ENCODE measurements at places on chromosomes 16 and 17.

GRCh38 chr16:53482123-53482522 lies 20.9 kb downstream of the AKTIP start:
- no peak for DNase-seq

GRCh38 chr16:88839026-88839529 lies 17.7 kb downstream of the GALNS start:
- no peak for DNase-seq

DNA sequence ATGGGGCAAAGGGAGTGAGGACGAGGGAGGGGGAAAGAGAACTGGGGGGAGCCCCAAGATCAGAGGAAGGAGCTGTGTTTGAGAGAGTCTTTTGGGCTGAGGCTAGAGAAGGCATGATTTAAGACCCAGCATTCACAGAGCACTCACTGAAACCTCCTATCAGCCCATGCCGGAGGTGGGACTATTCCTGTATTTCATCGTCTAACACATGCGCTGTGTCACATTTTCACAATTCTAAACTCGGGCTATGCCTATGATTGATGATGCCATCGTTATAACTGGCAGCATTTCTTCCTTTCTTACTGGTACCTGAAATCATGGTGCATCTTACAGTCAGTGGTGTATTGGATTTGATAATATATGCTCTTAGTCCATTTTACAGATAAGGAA lies 3.5 kb downstream of the FAM171A2 start:
- no peak for DNase-seq

GRCh38 chr16:31453255-31454204 lies 5.8 kb upstream of the ARMC5 start:
- no peak for DNase-seq

- DNase-seq = no peak
Observed at GRCh38 chr17:45129940-45130680, 2.2 kb downstream of the PLCD3 start.

DNA sequence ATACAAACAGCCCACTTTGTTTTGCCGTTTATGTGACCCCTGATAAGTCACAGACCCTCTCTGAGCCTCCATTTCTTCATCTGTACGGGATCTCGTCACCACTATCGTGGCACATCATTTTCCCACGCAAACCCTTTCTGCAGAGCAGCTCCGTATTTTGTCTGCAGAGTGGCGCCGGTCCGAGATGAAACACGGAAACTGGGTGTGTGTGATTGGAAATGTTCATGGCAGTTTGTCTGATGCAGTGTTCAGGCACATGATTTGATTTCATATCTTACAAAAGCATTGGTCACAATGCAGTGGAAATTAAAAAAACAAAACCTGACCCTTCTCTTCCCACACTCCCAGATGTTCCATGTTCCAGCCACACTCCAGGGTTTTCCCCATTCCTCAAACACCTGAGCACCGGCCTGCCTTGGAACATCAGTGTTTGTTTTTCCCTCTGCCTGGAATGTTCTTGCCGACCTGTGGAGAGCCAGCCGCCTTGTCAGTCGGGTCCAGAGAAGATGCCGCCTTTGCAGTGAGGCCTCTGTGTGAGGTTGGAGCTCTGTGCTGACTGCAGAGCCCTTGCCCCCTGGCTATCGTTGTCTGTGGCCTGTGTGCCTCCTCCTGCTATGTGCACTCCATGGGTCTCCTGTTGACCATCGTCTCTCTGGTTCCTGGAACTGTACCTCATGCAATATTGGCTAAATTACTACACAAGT lies 39.2 kb downstream of the NT5M start:
- DNase-seq = peak; percentile 14

DNA sequence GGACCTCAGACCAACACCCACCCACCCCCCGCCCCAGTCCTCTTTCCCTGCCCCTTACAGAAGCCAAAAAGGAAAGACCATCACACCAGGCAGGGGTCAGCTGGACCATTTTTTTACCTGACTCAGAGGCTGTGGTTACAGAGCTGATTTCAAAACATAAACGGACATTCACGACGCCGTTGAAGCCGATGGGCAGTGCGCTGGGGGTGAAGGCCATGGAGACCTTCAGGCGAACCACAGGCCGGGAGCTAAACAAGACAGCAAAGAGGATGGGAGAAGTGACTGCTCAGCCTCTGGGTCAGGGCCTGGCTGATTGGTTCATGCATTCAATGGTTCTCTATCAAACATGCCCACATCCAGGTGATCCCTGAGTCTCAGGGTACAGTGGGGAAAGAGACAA lies 24.1 kb downstream of the HASPIN start:
- no peak for DNase-seq

- DNase-seq = no peak
Observed at GRCh38 chr17:80002690-80003490, 32.8 kb downstream of the TBC1D16 start.

DNA sequence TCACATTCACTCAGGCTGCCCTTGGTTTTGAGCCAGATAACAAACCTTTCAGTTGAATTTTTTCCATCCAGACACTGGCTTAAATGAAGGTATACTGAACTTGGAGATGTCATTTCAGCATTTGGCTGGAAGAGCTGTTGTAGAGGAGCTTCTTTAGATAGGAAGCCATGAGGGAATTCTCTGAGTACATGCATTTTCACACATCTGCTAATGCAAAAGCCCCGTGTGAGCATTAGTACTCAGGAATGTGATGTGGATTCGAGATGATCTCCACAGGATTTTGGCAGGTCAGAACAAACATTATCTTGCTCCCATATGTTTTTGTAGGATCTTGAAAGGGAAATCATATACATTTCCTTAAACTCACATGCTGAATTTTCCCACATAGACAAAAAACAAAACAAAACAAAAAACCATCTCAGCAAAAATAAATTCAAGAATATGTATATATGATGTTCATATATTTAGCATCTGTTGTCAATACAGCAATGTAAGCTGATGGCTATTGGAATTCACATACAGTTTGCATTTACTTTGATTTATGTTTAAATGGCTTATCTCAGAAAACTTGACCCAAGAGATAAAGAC lies 277.2 kb upstream of the TBX2 start:
- no peak for DNase-seq

- peak; percentile 75 for DNase-seq
Observed at GRCh38 chr16:81831722-81832126, 52.6 kb downstream of the PLCG2 start.

GRCh38 chr17:69246726-69247375 lies 18.2 kb upstream of the ABCA10 start:
- DNase-seq = no peak

DNA sequence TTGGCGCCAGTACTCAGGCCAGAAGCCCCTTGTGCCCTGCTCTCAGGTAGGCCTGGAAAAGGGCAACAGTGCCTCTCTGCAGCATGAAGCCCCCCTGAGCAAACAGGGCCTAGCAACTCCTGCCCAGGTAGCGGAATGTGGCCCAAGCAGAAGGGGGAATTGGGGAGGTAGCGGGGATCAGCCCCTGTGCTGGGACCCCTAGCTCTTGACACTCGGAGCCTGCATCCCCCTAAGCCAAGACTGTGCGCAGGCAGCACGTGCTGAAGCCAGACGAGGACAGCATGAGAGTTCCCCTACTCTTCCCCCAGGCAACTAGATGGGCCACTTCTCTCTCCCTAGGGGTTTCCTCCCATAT lies 823 bp upstream of the CD2BP2 start:
- peak; percentile 36 for DNase-seq

All from femur (tissue), 1 donor.